ENCODE measurements at places on chromosomes 7 and 10.

GRCh38 chr7:2864999-2865670 lies 21.0 kb upstream of the GNA12 start:
- DNase-seq = peak; percentile 86

DNA sequence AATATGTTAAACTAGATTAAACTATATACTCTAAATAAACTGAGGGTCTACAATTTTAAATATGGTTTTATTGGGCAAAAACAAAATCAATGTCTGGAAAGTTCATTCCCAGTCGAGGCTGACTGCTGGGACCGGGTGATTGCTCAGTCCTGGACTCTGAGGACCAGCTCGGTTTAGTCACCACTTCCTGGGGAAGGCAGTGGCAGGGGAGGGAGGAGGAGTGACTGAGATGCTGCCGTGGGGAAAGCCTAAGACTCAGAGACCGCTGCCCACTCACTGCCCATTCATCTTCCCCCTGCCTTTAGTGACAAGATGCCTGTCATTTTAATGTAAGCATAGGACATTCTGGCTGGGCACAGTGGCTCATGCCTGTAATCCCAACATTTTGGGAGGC lies 29.0 kb downstream of the ATOH7 start:
- peak; percentile 48 for DNase-seq

GRCh38 chr10:77576444-77577032 lies 61.1 kb downstream of the KCNMA1 start:
- no peak for DNase-seq

DNA sequence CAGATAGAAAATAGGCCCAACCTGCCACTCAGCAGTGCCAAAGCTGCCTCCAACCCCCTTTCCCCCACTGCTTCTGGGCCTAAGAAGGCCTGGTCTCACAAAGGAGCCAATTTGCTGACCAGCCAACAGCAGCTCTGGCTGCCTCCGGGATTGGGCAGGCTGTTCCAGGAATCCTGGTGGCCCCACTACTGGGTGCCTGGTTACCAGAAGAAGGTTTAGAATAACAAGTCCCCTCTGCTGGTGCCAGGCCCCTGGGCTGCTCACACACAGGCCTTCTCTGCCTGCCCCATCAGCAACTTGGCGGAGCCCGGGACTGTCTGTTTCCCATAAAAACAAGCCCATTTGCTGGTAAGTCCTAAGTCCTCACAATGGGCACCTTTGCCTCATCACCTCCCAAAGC lies 1.2 kb downstream of the PHKG1 start:
- DNase-seq = no peak

GRCh38 chr10:114694062-114694461 lies 36.0 kb upstream of the ABLIM1 start:
- no peak for DNase-seq

- no peak for DNase-seq
These were observed 432.2 kb downstream of the CNTNAP2 start for GRCh38 chr7:146548816-146549215.

DNA sequence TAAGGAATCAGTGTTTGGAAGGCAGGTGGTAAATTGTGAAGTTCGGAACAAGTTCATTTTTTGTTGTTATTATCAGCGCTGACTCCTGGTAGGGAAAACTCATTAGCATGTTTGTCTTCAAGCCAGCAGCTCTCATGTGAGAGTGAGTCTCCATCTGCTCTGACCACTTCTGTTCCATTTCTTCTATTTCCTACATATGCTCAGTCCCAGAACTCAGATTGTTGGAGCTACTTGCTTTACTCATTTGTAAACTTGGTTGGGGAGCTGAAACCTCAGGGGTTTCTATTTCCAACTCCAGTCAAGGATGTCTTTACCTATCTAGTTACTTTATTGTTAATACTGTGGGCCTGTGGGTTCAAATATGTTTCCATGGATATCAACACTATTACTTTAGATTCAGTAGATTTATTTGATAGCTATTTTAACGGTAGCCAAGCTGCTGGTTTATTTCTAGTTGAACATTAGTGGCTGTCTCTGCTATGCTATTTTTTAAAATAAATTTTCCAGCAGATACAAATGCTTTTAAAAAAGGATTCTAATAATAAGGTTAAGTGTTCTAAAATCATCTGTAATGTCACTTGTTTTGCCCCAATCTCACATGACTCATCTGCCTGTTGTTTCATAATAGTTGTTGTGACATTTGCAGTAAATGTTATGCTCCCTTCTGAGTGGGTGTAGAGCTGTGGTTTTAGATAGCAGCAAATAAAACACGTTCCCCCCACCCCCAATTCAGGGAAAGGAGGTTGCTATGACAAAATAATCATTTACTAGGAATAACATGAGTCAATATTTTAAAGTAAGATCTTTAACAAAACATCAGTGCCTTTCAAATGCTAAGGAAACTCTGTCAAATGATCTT lies 143.3 kb downstream of the HDAC9 start:
- peak; percentile 8 for DNase-seq

DNA sequence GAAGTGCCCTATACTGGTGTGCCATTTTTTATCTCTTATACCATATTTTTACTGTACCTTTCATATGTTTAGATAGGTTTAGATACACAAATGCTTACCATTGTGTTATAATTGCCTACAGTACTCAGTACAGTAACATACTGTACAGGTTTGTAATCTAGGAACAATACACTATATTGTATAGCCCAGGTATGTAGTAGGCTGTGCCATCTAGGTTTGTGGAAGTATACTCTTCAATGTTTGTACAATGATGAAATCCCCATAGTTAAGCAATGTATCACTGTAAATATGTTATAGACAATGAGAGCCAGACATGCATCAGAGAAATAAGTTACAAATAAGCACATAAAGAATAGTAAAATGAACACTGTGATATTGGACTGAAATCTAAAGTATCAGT lies 109.1 kb downstream of the IQUB start:
- no peak for DNase-seq

DNA sequence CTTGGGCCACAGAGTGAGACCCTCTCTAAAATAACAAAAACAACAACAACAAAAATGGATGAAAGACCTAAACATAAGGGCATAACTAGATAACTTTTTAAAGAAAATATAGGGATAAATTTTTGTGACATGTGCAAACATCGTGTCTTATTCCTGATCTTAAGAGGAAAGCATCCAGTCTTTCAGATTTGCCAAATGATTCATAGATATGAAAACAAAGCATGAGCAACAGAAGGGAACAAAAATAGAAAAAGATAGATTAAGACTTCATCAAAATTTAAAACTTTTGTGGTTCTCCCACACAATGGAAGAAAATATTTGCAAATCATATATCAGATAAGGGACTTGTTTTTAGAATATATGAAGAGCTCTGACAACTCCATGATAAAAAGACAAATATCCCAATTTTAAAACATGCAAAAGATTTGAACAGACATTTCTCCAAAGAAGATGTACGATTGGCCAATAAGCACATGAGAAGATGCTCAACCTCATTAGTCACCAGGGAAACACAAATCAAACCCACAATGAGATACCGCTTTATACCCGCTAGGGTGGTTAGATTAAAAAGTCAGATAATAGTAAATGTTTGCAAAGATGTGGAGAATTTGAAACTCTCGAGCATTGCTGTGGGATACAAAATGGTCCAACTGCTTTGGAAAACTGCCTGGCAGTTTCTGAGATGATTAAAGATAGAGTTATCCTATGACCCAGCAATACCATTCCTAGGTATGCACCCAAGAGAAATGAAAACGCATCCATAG lies 20.3 kb downstream of the PPIF start:
- DNase-seq = no peak

DNA sequence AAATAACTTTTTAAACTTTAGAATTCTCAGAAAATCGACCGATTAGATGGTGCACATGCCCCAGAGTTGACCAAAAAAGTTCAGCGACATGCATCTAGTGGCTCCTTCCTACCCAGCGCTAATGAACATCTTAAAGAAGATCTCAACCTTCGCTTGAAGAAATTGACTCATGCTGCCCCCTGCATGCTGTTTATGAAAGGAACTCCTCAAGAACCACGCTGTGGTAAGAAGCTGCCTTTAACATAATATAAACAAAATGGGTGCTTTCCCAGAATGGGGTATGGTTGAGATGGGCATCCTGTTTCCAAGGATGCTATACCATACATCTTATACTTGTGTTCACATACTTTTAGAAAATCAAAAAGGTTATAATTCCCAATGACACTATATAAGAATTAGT lies 24.6 kb downstream of the GLRX3 start:
- no peak for DNase-seq

DNA sequence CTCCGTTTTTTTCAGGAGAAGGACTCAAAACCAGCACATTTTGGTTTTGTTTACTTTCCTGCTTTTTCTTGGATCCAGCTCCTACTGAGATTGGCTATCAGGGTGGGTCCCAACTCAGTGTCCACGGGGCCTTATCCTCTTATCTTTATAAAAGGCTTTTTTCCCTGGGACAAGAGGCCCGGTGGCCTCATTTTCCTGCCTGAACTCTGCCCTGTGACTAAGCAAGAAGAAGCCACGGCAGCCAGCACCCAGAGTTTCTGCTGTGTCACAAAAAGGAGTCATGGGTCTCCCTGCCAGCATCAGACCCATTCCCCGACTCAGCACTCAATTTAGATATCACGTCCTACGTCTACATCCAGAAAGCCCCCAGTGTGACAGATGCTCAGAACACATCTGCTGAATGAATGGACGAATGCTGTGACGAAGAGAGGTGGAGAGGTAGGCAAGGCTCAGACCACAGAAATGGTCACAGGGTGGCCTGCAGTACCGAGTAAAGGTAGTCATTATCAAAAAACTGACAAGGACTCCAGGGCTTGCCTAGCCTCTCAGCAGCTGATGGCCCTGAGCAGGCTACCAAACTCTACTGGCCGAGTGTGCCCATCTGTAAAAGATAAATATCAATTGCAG lies 16.7 kb downstream of the DLG5 start:
- DNase-seq = no peak

DNA sequence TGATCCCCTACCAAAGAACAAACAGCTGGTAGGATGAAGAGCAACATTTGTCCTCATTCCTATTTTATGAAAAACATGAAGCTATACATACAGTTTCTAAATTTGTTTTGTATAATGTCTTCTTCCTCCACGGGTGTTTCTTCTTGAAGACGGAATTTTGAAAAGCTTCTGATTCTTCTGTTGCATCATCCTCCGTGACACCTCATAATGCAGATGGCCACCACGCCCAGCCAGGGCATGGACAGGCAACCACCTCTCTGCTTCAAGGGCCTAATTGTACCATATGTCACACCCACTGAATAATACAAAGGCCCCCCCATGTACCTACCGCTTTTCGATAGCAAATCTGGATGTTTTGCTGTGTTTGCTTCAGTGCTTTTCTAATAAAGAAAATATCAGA lies at the start of gene SUN3:
TSS of gene SUN3 (minus strand) at position 170 of the 400 bp plus-strand sequence. CDS start at position 1, 169 bp downstream.
- no peak for DNase-seq

DNA sequence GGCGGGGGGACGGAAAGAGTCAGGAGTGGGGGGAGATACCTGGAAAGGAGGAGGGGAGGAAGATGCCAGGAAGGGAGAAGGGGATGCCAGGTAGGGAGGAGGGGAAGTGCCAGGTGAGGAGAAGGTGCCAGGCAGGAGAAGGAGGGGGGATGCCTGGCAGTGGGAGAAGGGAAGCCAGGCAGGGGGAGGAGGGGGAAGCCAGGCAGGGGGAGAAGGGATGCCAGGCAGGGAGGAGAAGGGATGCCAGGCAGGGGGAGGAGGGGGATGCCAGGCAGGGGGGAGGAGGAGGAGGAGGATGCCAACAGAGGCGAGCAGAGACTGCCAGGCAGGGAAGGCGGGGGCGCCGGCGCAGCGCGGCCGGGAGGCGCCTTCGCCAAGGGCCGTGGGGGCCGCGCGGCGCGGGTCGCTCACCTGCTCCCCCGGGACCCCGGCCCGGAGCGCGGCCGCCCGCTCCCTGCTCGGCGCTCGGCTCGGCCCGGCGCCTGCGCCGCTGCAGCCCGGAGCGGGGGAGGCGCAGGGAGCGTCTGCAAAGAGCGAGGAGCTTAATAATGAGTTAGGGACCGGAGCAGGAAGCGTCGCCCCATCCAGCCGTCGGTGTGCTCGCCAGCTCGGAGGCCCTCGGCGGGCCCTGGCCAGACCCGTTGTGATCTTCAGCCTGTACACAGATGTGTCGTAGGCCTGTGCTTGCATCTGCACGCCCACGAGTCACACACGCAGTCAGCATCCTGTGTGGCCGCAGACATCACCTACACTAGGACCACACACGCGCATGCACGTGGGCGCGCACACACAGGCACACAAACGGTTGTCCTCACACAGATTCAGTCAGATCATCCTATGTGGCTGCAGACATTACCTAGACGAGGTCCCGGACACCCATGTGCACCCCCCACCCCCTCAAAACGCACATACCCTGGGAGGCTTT lies 28.4 kb upstream of the SMARCD3 start:
- DNase-seq = peak; percentile 54

GRCh38 chr10:13001041-13001886 lies at the start of gene CCDC3:
CCDC3 (minus strand) TSS chr10:13001713; CDS start chr10:13001570, 143 bp downstream.
- peak; percentile 40 for DNase-seq

- no peak for DNase-seq
These were observed 363.7 kb downstream of the CALN1 start for GRCh38 chr7:72048420-72048819.

- no peak for DNase-seq
These were observed 12.2 kb downstream of the TES start for GRCh38 chr7:116222501-116222900.

DNA sequence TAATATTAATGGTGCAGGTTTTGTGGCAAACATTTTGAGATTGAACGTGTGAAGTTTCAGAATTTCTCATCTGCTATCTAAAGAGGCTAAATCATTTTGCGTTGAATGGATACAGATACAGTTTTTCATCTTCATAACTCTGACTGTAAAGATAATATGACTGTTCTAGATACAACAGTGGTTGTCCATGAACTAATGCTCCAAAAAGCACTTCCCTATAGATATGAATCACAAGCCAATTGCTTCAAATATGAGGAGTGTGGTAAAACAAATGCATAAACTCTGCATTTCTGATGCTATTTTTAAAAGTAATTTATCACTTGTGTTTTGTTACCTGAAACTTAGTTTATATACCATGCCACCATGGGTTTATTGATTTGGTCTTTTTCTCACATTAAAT lies 750.1 kb downstream of the MAGI2 start:
- no peak for DNase-seq

- peak; percentile 1 for DNase-seq
These were observed 354.1 kb upstream of the SEMA3A start for GRCh38 chr7:84548366-84549365.

GRCh38 chr7:30268586-30268985 lies 15.8 kb upstream of the ZNRF2 start:
- DNase-seq = no peak

DNA sequence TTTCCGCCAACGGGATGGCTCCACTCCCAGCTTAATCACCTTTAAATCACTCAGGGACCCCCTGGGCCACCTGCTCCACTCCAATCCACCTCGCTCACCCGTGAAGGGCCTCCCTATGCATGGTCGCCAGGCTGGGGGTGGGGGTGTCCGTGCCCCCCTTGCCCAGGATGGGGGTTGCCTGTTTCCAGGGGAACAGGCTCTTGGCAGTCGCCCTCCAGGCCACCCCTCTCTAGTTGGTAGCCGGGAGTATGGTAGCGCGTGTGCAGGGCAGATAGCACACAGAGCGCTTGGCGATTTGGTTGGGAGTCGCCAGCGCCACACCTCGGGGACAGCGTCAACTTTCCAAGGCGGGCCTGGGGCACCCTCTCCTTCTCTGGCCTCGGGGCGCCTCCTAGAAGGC lies 134.9 kb upstream of the ZNF92 start:
- no peak for DNase-seq

- DNase-seq = no peak
These were observed 4.6 kb upstream of the MYH16 start for GRCh38 chr7:99267841-99268576.

All from HTR-8/SVneo (cell line).